Stimulated activated CD4-positive, alpha-beta T cell treated with anti-CD3 and anti-CD28 coated beads, Interleukin-1b, Interleukin-23, amount 100 ng/mL, for 48 hours (primary cell): ENCODE measurements at places on chromosomes 3 and 15.

- no peak for DNase-seq
Measured at GRCh38 chr3:117074826-117075225, 365.2 kb downstream of the TUSC7 start.

DNA sequence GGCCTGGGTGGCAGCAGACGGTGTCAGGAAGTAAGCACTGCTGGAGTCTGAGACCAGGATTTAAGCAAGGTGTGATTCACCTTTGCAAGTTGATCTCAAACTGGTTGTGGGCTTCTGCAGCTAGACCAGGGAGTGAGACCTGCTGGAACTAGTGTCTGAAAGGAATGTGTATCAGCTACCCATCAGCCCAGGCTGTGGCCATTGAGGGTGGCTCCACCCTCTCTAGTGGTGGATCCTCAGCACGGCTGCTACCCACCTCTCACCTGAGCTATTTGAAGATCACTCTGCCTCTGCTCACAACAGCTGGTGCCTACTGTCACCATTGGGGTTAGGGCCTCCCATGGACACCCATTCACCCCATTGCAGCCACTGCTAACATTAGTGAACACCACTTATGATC lies 140.3 kb upstream of the DCBLD2 start:
- no peak for DNase-seq

GRCh38 chr15:41546851-41547786 lies 3.1 kb upstream of the RPAP1 start:
- no peak for DNase-seq

DNA sequence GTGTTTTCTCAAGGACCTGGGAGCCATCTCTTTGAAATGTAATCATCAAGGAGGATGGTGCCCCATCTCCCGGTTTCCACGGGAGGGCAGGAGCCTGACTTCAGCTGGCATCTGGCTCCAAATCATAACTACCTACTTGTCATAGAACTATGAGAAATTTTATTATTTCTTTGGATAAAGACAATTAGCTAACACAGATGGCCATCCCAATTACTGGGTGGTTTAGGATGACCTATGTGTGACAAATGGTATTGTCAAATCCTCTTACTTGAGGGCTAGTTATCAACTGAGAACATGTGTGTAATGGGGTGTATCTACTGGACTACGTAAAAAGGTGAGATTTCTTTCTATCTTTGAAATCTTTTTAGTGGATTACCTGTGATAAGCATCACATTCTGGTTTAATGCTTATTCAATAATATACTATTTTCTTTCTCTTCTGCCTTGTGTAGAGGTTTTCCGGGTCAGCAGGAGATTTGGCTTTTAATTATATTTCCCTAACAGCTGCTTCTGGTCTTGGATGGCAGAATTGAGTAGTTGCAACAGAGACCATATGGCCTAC lies 15.3 kb upstream of the PARP14 start:
- no peak for DNase-seq

- no peak for DNase-seq
Measured at GRCh38 chr3:146313031-146313745, 62.3 kb upstream of the PLSCR4 start.

GRCh38 chr15:25176991-25177954 lies 222.5 kb downstream of the SNRPN start:
- no peak for DNase-seq

- DNase-seq: no peak
Measured at GRCh38 chr3:186453531-186453930, 90.6 kb downstream of the CRYGS start.

DNA sequence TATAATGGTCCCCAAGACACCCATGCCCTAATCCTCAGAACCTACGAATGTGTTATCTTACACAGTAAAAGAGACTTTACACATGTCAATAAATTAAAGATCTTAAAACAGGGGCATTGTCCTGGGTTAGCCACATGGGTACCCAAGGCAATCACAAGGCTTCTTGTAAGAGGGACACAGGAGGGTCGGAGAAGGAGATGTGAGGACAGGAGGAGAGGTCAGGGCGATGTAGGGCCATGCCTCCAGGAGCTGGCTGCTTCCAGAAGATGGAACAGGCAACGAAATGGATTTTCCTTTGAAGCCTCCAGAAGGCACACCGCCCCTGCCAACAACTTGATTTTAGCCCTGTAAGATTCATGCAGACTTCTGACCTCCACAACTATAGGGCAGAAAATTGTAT lies 262.7 kb downstream of the MEX3B start:
- DNase-seq: no peak

- no peak for DNase-seq
Measured at GRCh38 chr3:32403663-32404062, 12.0 kb downstream of the CMTM7 start.

DNA sequence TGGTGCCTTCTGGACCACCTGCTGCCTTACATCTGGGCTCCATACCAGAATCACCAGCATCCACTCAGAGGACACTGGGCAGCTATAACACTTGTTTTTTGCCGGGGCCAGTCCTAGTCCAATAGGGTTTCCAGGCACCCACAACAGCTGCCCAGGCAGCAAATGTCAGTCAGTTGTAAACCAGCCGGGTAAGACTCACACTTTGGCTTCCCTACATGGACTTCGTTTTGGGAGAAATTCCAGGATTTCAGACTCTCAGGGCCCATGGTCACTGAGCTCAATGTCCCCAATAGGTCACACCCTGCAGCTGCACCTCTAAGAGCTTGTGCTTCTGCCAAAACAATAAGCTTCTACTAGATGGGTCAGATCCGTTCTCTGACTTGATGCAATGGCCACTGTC lies 83.8 kb downstream of the FAM174B start:
- no peak for DNase-seq

- no peak for DNase-seq
Measured at GRCh38 chr15:70469651-70470555, 293.5 kb downstream of the UACA start.

DNA sequence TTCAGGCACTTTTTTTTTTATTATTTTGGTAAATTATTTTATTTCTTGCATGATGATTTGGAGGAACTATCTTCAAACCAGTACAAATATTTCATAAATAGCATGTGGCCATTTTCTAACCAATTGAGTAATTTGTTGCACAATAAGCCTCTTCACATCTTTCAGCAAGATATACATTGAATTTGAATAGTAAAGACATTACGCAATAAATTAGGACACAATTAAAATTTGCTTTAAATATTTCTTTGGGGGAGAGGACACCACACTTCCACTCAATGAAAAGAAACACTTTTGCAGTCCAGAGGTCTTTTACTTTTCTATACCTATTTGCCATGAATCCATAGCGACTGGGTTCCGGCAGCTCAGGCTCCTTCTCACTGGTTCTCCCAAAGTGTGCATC lies 762.6 kb upstream of the GOLIM4 start:
- no peak for DNase-seq
